ENCODE measurements at places on chromosomes 16 and 17. TPM values are rescaled to one million over a fixed set of nuclear protein-coding genes. Genes with fewer than 3 reads are reported as not detected.

ZG16 gene
- polyA plus RNA-seq = not detected

SLC16A5 gene
- polyA plus RNA-seq = 18.3 TPM

CDIP1 gene
- polyA plus RNA-seq = 8.4 TPM

LIMD2 gene
- polyA plus RNA-seq = 7.9 TPM

KIF2B gene
- polyA plus RNA-seq = not detected

TNP2 gene
- not detected for polyA plus RNA-seq

CYGB gene
- 1.1 TPM for polyA plus RNA-seq

DNAAF1 gene
- polyA plus RNA-seq = not detected

IL17C gene
- not detected for polyA plus RNA-seq

KCNJ2 gene
- 1.2 TPM for polyA plus RNA-seq

GRCh38 chr17:8226536-8227237 is 16.3 kb upstream of the AURKB start:
- peak; percentile 76 for DNase-seq

- no peak for DNase-seq
Observed at GRCh38 chr17:32719689-32720088, 157.2 kb downstream of the MYO1D start.

DNA sequence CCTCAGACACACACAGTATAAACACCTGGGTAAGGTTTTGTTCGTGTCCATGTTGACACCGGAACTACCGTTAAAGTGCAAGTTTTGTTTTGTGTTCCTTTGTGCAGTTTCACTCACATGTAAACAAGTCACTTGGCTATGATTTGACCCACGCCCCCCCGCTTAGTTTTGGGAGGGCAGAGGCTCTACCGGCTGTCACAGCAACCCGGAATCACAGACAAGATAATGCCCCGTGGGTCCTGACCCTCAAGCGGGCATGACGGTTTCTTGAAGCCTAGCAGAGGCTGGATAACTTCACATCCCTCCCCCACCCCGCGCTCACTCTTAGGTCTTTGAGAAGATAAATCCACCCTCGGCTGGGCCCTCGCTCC is 1.7 kb downstream of the RASD1 start:
- DNase-seq = no peak

DNA sequence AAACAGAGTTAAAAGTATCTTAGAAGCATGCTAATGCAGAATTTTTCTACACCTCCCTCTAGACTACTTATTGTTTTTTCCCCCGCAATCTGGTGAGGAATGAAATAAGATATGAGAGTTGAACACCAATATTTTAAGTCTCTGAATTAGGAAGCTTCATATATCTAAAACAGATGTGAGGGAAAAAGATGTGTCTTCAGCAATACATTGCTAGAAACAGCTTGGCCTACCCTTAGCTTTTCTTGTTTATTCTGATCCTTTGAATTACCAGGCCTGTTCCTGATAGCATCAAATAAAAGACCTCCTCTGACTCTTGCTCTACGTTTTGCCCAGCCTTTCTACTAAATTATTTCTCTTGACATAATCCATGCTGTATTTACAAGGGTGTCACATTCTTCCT is 221.8 kb downstream of the CDH11 start:
- no peak for DNase-seq

DNA sequence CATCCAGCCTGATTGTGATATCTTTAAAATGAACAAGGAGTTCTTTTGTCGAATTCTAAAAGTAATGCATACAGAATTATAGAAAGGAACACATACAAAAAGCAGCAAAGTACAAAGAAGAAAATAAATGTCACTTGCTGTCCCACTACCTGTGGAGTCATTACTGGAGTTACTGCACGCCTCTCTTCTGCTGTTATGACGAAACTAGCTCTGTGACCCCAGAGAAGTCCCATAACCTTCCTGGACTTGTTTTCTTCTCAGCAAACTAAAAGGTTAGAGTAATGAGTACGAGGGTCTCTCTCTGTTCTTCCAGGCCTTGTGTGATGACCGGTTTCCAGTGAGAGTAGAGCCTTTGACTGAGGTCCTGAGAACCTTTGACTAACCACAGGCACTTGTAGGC is 26.9 kb downstream of the BANP start:
- no peak for DNase-seq

- no peak for DNase-seq
Observed at GRCh38 chr17:16918443-16918842, 53.5 kb downstream of the TNFRSF13B start.

GRCh38 chr16:66908762-66909559 is 9.7 kb downstream of the CDH16 start:
- DNase-seq = no peak

GRCh38 chr16:24753437-24753836 is 24.0 kb downstream of the TNRC6A start:
- no peak for DNase-seq

GRCh38 chr16:88430524-88431446 is 22.3 kb upstream of the ZFPM1 start:
- DNase-seq = no peak

DNA sequence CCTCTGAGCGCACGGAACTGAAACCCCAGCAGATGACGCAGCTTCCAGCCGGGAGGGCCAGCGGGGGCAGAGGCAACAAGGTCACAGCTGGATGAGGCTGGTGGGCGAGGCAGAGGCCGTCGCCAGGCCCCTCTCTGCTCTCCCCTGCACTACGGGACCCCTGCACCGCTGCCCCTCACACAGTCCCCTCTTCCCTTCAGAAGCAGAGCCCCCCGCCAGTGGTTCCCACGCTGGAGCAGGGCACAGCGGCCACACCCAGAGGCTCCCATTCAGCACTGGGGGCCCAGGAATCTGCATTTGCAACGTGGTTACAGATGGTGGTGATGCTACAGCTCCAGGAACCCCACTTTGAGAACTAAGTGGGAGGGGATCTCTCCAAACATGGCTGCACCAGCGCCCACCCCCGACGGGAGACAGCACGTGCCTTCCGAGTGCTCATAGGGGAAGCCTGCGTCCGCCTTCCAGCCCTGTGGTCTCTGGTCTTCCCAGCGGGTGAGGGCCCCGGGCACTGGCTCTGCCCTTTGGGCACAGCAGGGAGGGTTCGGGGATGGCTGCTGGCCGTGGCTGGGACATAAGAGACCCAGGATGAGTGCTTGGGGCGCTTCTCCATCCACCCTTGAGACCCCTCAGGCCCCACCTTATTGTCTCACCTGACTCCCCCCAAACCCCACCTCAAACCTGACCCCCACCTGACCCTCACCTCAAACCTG is 4.7 kb upstream of the RAB40B start:
- no peak for DNase-seq

DNA sequence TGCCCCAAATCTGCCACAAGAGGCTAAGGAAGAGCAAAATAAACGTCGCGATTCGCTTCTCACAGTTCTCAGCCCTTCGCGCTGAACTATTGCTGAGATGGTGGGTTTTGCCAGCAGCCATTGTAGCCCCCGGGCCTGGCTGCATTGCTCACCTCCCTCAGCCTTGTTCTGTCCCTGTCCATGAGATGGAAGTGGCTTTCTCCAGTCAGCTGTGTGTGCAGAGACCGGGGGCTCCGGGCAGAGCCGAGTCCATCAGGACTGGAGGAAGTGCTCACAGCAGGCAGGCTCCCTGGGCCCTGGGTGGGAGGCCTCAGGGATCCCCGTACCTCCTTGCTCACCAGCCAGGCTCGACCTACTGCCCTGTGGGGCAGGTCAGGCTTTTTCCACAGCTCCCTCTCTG is 27.6 kb upstream of the CAPN15 start:
- DNase-seq = no peak

DNA sequence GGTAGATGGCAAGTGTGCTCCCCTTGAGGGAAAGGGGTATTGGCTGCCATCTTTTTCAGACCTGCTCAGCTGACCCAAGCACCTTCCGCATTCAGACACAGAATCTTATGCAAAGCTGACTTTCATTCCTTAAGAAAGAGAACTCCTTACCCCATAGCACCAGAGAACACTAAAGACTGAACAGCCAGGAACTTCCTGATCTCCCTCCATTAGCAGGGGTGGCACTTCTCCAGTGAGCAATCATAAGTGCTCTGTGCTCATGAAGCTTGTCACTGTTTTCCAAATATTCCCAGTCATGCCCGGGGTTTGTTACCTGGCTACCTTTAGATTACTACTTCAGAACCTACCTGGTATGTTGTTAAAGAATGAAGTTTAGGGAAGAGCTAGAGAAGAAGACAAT is 11.9 kb downstream of the HSD17B2 start:
- no peak for DNase-seq

DNA sequence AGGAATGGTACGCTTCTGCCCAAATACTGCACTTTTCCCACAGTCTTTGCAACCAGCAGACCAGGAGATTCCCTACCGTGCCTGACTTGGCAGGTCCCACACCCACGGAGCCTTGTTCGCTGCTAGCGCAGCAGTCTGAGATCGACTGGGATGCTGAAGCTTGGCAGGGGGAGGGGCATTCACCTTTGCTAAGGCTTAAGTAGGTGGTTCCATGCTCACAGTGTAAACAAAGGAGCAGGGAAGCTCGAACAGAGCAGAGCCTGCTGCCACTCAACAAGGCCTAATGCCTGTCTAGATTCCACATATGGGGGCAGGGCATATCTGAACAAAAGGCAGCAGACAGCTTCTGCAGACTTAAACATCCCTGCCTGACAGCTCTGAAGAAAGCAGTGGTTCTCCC is 107.2 kb upstream of the TMEM97 start:
- no peak for DNase-seq

DNA sequence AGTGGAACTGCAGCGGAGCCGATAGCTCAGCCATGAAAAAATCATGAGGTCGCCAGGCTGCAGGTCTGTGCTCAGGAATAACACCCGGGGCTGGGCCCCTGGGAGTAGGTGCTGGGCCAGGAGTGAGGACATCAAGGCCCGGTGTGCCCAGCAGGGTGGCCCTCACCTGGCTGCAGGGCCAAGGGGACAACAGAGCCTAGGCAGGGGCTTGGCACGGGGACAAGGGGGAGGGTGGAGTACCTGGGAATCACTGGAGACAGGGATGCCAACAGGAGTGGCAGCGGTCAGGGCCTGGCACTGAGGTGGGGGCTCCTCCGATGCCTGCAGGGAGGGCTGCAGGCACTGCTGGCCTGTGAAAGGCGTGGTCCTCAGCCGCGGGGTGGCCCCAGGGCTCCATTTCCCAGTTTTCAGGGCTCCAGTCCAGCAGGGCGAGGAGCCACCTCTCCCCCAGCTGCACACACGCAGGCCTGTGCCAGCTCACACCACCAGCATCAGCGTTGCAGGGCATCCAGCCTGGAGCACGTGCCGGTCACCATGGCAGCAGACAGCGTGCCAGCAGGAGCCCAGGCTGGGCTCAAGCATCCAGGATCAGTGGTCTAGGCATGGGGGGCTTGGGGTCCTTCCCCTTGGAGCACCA is 4.7 kb upstream of the FSCN2 start:
- no peak for DNase-seq

GRCh38 chr16:84917492-84917891 is 93.8 kb downstream of the ZDHHC7 start:
- DNase-seq = no peak

- no peak for DNase-seq
Observed at GRCh38 chr16:67884-68789, 4.3 kb downstream of the RHBDF1 start.

GRCh38 chr16:22979038-22979437 is 165.1 kb downstream of the HS3ST2 start:
- no peak for DNase-seq

DNA sequence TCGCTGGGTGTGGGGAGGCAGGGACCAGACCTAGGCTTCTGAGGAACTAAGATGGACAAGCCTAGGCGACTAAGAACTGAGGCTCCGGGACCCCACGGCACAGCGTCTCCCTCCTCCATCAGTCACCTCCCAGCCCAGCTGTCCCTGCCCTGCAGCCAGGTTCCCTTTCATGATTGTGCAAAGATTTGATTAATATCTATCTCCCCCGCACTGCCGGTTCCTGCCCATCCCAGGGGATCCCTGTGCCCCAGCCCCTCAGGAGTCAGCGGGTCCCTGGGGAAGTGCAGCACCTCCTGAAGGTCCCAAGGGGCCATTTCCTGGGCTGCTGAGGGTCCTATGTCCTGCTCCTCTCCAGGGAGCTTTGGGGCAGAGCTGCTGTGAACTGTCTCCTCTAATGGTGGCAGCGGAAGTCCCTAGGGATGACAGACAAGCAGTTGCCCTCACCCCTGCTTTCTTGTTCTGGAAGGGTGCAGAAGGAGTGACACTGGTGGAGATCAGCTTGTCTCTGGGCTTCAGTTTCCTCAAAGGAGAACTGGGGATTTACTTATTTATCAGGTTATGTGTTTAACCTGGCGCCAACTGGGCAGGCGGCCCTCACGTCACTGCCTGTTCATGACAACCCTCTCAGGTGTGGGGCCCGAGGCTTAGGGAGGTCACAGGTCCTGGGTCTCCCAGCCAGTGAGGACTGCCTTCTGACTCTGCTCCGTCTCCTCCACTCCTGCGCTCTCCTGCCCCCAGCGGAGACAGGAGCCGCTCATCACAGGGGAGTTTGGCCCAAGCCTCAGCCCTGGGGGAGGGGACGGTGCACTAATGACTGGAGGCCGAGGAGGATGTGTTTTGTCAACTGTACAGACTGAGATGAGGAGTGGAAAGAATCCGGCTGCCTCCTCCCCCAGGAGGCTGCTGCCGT is 1.9 kb upstream of the C16orf74 start:
- no peak for DNase-seq

- DNase-seq = no peak
Observed at GRCh38 chr17:18362698-18363100, 651 bp downstream of the SHMT1 start.

DNA sequence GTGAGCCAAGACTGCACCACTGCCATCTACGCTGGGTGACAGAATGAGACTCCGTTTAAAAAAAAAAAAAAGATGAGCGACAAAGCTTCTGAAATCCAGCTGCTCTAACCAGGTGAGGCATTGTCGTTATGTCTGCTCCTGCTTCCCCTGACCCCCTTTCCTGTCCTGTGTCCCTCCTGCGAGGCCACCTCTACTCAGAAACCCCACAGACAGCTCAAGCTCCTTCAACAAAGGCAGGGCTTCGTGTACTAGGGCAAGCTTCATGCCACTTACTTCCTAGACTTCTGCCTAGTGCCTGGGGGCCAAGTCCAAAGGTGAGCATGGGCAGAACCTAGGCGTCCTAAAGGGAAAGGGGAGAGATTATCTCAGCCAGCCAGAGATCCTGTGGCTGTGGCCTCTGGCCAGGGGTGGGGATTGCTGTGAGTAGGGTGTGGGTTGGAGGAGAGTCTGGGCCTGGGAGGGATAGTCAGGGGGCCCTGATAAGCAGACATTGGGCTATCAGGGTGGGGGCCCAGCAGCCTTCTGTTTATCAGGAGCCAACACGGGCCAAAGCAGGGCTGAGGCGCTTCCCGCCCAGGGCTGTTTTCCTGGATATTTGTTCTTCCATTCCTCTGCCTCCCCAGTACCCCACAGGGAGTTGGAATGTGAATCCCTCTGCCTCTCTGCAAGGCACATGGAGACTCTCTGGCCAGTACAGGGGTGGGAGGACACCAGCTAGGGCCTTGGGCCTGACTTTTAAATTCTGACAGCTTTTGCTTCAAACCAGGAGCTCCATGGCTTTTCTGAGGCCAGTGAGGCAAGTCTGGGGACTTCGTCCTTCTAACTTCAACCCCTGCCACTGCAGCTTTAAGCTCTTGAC is 10.4 kb downstream of the ERAL1 start:
- DNase-seq = no peak
